ENCODE measurements at places on chromosomes 7 and 10. TPM values are rescaled to one million over a fixed set of nuclear protein-coding genes. Genes with fewer than 3 reads are reported as not detected.

GRCh38 chr7:18421297-18422002 lies 74.1 kb upstream of the HDAC9 start:
- DNase-seq, result no peak

The NUTM2D gene
- 3.0 TPM for total RNA-seq

The UNCX gene
- total RNA-seq, result not detected

The MINPP1 gene
- 7.3 TPM for total RNA-seq

- DNase-seq, result no peak
Measured at GRCh38 chr10:21260066-21260465, 265.4 kb downstream of the SKIDA1 start.
